M059J (cell line): ENCODE measurements at places on chromosomes 2 and 18. TPM values are rescaled to one million over a fixed set of nuclear protein-coding genes. Genes with fewer than 3 reads are reported as not detected.
A peak's percentile ranks its signal among the peaks of the same experiment; 100 is the strongest.

GRCh38 chr2:236498369-236498768, 71.3 kb upstream of the ACKR3 start:
- DNase-seq = peak; percentile 81

- peak; percentile 76 for DNase-seq
Observed at GRCh38 chr18:37481491-37481890, 84.1 kb downstream of the CELF4 start.

DNA sequence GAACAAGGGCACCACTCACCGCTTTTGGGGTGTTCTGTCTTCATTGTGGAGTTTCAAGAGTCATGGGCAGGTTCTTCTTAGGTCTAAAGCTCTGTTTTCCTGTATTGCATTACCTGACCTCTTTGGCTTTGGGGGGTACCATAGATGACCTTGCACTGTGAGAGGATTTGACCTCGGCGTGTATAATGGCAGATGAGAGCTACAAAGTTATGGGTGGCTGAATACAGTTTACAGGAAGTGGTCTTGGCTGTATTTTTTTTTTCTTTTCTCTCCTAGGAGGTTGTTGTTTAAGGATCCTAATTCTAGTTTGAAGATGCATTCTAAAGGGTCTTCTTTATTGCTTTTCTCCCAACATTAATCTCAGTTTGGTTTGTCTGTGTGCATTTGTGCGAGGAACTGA, 11.5 kb downstream of the GAL3ST2 start:
- DNase-seq = no peak

- no peak for DNase-seq
Observed at GRCh38 chr2:119430023-119430498, 1.6 kb upstream of the TMEM37 start.

- no peak for DNase-seq
Observed at GRCh38 chr18:47842836-47843235, 87.6 kb downstream of the SMAD2 start.

GRCh38 chr2:31049264-31049663, 89.0 kb downstream of the GALNT14 start:
- DNase-seq = no peak

Gene TCF23
- not detected in 2 replicates for total RNA-seq
